ENCODE measurements at places on chromosomes 3 and 15.

DNA sequence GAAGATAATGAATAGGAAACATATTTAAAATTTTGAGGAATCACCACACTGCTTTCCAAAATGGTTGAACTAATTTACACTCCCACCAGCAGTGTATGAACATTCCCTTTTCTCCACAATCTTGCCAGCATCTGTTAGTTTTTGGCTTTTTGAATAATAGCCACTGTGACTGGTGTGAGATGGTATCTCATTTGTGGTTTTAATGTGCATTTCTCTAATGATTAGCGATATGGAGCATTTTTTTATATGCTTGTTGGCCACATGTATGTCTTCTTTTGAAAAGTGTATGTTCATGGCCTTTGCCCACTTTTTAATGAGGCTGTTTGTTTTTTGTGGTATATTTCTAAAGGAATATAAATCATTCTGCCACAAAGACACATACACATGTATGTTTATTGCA lies 166.3 kb downstream of the NECTIN3 start:
- DNase-seq, result no peak

DNA sequence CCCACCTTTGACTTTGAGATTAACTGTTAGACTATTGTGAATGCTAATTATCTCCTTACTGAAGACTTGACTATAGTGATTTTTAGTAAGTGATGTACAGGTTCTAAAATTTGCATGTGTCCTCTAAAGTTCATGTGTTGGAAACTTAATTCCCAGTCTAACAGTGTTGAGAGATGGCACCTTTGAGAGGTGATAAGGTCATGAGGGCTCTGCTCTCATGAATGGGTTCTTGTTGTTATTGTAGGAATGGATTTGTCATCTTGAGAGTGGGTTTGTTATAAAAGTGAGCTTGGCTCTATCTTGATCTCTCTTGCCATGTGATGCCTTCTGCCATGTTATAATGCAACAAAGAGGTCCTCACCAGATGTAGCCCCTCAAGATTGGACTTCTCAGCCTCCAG lies 18.9 kb upstream of the LMOD3 start:
- no peak for DNase-seq

DNA sequence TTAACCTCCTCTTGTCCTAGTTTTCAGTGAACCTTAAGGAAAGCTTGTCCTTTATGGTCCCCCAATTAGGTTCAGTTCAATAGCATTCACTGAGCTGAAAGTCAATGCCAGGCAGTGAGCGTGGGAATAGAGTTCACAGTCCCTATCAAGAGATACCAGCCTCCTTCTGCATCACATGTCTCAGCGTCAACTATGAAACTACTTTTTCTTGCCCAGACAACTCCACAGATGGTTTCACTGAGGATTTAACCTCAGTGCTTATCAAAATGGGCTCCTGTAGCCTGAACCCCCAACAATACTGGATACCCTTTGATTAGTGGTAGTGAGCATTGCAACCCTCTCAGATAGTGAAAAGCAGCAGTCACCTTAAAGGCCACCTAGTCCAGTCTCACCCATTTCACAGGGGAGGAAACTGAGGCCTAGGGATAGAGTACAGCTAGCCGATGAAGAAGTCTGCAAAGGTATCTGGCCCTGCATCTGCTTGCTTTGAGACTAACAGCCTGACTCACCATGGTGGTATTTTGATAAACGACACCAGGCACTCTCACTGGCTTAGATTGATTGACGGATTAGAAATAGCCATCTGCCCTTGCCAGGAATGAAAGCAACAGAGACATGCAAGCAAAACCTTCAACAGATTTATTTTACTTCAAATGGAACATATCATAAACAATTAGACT lies 1.6 kb upstream of the UBA3 start:
- no peak for DNase-seq

- DNase-seq, result no peak
These were observed 33.3 kb downstream of the EMC4 start for GRCh38 chr15:34258151-34258550.

GRCh38 chr3:176523114-176523513 lies 674.2 kb downstream of the TBL1XR1 start:
- DNase-seq, result no peak

- no peak for DNase-seq
These were observed 1.5 kb upstream of the U2SURP start for GRCh38 chr3:142999881-143000280.

DNA sequence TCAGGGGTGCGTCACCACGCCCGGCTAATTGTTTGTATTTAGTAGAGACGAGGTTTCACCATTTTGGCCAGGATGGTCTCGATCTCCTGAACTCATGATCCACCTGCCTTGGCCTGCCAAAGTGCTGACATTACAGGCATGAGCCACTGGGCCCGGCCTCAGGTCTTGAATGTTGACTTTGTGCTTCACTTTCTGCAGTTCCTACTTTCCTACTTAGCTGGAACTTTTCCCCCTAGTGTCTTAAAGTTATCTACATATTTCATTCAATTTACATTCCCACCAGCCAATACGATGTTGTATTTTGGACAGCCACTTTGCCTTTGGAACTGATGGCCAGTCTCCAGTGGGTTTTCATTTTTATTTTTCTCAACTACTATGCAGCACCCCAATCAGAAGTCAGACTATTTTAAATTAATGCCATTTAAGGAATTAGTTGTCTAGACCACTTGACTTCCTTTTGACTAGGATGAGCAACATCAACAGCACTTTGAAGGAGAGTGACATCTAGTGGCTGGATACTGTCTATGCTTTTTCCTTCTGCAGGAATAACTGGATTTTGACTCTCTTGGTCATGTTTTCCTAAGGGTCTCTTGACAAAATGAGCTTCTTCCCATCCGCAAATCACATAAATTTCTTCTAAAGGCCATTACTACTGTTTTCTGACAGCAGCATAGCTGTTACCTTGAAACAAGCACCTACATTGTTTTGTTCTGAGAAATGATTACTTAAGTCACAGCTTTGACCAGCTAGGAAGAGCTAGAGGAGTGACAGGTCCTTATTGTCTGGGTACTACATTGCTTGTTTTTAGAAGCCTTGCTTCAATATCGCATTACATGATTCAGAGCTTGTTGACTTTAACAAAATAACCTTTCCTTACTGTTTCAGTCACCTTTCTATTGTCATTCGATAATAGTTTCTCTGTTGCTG lies 140.2 kb downstream of the ITPR1 start:
- DNase-seq, result no peak

DNA sequence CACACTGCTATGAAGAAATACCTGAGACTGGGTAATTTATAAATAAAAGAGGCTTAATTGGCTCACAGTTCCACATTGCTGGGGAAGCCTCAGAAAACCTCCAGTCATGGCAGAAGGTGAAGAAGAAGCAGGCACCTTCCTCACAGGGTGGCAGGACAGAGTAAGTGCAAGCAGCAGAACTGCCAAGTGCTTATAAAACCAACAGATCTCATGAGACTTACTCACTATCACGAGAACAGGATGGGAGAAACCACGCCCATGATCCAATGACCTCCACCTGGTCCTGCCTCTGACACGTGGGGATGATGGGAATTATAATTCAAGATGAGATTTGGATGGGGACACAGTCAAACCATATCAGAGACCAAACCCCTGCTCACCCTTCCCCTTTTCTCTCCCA lies 75.0 kb downstream of the TRIM69 start:
- no peak for DNase-seq

GRCh38 chr3:125389282-125389681 lies 14.2 kb upstream of the ZNF148 start:
- no peak for DNase-seq

DNA sequence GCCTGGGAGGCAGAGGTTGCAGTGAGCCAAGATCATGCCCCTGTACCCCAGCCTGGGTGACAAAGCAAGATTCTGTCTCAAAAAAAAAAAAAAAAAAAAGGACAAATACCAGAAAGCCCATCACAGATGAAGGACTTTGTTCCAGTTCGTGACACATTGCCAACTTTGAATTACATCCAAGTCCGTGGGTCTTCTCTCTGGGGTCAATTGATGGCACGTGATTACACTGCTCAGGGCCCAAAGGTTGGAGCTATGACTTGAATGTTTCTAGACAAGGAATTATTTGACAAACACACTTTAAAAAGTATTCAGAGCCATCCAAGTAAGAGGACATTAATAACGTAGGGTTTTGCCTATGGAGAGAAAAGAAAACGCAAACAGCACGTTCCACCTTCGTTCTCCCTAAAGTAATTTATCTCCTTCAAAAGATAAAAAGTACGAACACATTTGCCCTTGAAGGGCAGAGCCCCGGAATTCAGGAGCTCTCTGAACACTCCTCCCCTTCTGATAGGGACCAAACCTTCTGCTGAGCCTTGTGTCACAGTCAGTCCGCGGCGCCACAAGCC lies 31.3 kb upstream of the ST3GAL6 start:
- no peak for DNase-seq

- no peak for DNase-seq
These were observed 79.0 kb downstream of the WDR76 start for GRCh38 chr15:43905755-43906154.

DNA sequence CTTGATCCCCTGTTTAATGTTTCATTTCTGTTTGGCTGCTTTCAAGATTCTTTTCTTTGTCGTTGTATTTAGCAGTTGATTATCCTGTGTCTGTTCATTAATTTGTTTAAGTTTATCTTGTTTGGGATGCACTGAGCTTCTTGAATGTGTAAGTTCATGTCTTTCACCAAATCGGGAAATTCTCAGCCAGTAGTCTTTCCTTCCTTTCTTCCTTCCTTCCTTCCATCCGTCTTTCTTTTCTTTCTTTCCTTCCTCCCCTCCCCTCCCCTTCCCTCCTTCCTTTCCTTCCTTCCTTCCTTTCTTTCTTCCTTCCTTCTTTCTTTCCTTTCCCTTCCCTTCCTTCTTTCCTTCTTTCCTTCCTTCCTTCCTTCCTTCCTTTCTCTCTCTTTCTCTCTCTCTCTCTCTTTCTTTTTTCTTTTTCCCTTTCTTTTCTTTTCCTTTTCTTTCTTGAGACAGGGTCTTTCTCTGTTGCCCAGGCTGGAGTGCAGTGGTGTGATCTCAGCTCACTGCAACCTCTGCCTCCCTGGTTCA lies 35.5 kb upstream of the KLF13 start:
- DNase-seq, result no peak

DNA sequence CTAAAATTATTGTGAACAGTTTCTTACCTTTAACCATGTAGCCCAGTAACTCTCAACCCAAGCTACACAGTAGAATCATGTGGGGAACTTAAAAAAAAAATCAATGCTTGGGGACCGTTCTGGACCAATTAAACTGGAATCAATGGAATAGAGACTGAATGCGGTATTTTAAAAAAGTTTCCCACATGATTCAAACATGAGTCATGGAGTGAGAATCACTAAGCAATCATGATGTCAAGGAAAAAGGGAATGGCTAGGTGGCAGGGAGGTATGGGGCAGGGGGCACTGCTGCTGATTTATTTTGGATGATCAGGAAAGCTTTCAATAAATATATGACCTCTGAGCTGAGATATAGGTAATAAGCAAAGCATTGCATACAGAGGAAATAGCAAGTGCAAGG lies 250.5 kb upstream of the RORA start:
- no peak for DNase-seq

DNA sequence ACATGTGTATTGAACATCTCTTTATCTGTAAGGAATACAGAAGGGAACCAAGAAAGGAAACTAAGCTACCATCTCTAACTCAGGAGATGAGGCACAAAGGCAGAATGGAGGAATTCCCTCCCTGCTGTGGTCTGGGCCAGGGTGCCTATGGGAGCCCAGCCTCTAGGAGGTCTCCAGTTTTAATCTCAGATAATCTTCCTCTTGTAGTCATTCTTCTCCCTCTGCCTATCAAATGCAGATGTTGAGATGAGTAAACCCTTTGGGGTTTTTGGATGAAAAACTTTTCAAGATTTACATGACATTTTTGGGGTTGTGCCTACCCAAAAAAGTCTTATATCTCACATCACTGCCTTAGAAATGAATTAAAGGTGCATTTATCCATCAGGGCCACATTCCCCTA lies 23.3 kb downstream of the SCG5 start:
- no peak for DNase-seq

GRCh38 chr3:31132132-31132769 lies 237.8 kb upstream of the GADL1 start:
- no peak for DNase-seq

- DNase-seq, result no peak
These were observed 307.0 kb upstream of the THBS1 start for GRCh38 chr15:39273717-39274411.

- DNase-seq, result no peak
These were observed 56.4 kb upstream of the RASGRP1 start for GRCh38 chr15:38620851-38621594.

- DNase-seq, result no peak
These were observed 124.8 kb downstream of the EEFSEC start for GRCh38 chr3:128278130-128278529.

DNA sequence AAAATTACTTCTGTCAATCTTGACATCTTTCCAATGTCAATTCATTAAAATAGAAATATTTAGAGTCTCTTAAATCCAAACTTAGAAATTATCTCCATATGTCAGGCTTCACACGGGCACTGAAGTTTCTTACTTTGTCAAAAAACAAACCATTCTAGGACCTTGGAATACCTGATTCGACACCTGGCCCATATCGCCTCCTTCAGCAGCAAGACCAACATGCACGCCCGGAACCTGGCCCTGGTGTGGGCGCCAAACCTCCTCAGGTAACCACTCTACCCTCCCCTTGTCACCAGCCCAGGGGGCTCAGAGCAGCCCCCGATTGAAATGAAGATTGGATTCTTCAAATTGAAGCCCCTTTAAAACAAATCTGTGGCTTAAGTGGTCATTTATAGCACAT lies 81.3 kb downstream of the TMEM39A start:
- DNase-seq, result no peak

GRCh38 chr3:194522579-194523046 lies 35.8 kb upstream of the ATP13A3 start:
- no peak for DNase-seq

DNA sequence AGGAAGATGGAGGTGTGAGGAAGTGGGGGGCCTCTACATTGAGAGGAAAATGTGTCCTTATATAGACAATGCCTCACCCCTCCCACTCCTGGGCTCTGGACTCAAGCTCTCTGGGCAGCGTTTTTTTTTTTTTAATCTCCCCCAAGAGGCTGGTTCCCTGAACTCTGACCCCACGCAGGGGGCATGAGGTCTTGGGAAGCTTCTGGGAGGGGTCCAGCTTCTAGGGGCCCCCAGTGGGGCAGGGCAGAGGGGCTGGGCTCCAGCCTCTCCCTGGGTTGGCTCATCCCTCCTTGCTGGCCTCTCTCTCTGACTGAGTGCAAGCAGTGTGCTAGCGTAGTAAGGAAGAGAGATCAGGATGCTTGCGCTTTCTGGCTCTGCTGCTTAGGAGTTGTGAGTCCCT lies 101.4 kb upstream of the HACD2 start:
- no peak for DNase-seq

DNA sequence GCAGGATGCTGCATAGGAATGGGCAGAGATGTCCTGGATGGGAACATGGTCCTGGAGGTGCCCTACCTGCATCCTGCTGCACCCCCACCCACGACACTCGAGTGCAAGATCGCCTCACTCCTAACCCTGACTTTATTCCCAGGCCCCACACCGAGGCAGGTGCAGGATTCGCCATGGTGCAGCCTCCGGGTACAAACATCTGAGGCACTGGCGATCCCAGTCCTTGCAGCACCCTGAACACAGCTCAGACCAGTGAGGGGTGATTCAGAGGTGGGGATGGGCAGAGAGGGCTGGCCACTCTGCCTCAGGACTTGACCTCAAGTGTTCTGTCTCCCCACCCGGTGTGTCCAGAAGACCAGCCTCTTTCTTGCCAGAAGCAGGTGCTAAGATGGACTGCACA lies 49.1 kb downstream of the KLF13 start:
- no peak for DNase-seq

GRCh38 chr3:174495311-174495710 lies 363.8 kb upstream of the NAALADL2 start:
- DNase-seq, result no peak
